CD4-positive, alpha-beta T cell (primary cell): ENCODE measurements at places on chromosomes 11 and 22.

- no peak for DNase-seq
These were observed 30.0 kb downstream of the MOV10L1 start for GRCh38 chr22:50119768-50120251.

DNA sequence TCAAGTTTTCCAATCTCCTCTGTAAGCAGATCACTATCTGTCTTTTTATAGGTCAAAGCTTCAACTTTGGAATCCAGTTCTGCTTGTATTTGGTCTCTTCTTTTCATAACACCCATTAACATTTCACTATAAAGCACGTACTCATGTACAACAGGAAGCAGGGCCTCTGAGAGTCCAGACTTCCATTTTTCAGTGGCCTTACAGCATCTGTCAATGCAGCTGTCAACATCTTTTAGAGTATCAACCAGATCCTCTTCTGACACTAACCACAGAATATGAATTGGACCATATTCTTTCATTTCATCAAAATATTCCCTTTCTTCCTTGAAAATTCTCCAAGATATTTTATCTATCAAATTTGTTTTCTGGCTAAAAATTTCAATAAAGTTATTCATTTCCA, 24.7 kb upstream of the SLN start:
- no peak for DNase-seq

DNA sequence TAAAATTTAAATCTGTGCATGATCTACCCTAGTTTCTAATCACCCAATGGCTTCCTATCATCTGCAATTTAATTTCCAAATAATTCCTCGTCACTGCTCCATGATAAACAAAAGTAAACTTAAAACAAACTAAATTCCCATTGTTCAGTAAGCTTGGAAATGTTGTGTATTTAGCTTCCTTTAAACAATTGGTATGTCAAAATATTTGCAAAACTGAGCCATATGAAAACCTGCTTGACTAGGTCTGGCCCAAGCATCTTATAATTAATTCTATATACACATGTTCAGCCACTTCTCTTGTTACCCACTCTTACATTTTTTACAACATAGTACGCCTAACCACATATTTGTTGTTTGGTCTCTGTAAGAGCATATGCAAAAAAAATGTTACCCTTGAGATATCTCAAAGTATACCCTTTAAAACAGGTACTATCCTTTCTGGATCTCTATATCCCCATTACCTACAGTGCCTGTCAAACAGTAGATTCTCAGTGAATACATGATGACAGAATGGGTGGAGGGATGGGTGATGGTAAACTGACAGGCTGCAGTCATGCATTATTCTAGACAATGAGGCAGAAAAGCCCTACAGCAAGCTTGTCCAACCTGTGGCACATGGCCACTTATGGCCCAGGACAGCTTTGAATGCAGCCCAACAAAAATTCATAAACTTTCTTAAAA, 1277.9 kb upstream of the TENM4 start:
- DNase-seq = no peak

DNA sequence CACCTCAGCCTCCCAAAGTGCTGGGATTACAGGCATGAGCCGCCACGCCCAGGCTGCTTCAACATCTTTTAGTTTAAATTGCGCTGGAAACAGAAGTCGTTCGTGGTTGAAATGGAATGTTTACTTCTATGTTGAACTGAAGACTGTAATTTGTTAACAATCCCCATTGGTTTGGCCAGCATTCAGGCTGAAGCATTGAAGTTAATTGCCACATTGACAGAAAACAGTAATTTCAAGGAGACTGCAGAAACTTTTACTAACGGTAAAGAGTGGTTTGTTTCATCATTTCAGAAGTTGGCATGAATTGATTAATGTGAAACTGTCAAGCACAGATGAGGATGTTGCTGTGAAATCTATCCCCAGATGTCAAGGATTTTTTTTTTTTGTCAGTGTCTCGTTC, 14.2 kb downstream of the AP5B1 start:
- DNase-seq = no peak

DNA sequence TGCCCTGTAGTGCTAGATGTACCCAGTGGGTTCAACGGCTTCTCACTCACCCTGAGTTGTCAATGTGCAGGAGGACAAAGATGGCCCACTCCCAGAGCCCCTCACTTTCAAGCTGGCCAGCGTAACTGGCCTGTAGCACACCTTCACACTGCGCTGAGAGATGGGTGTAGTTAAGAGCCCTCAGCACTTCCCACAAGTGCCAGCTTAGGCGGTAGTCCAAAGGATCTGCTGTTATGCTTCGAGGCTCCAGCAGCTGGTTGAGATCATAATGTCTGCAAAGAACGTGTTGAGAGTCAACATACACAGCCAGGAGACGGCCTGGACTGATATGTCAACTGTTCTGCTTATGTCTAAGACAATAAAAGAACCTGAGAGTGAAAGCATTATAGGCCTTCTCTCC, 14.7 kb upstream of the CHRNA10 start:
- no peak for DNase-seq

- DNase-seq = no peak
These were observed 80.6 kb upstream of the SYT13 start for GRCh38 chr11:45366619-45367190.

DNA sequence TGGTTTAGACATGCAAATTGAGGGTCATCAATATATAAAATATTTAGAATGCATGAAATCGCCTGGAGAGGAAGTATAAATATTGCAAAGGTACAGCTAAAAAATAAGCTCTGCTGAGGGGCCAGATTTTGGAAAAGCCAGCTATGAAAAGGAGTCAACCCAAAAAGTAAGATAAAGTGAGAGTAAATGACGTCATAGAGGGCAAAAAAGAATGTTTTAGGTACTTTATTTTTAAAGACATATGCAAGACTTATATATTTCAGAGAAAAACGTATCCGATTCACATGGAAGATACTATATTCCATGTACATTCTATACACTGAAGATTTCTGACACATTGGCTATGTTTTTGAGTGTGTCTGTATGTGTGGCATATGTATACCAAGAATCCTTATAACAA, 13.6 kb downstream of the GRM5 start:
- no peak for DNase-seq

DNA sequence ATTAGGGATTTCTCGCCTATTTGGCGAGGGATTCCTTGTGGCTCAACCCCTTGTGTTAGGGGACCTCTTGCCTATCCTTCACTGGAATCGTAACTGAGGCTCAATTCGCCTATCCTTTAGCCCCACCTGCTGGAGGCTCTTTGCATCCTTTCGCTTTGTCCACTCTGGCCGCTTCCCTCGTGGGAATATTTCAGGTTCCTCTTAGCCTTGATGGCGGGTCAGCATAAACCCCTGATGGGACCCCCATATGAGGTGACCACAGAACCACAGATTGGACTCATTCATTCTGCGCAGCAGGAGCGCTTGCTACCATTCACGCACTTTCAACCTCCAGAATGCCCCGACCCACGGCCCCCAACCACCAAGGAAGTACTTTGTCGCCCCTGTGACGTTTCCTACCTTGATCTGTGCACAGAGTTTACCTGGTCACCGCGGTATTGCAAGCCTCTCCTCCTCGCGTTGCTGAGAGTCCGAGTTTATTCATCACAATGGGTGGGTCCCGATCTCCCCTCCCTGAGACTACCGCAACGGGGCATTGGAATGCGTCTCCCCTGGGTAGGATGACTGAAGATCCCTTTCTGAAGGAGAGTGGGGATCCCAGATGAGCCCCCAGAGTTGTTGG, at the start of gene OR52N2:
OR52N2 (plus strand) TSS at position 425 of the 622 bp plus-strand sequence. CDS start 11,412 bp downstream, outside the sequence.
- peak; percentile 46 for DNase-seq

DNA sequence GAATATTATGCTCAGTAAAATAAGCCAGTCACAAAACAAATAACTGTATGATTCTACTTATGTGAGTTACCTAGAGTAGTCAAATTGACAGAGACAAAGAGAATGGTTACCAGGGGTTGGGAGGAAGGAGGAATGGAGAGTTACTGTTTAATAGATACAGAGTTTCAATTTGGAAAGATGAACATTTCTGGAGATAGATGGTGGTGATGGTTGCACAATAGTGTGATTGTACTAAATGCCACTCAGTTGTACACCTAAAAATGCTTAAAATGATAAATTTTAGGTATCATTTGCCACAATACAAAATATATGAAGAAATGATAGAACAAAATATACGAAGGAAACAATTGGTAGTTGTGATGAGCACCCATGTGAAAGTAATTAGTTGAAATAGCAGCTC, 43.4 kb downstream of the PDHX start:
- no peak for DNase-seq

DNA sequence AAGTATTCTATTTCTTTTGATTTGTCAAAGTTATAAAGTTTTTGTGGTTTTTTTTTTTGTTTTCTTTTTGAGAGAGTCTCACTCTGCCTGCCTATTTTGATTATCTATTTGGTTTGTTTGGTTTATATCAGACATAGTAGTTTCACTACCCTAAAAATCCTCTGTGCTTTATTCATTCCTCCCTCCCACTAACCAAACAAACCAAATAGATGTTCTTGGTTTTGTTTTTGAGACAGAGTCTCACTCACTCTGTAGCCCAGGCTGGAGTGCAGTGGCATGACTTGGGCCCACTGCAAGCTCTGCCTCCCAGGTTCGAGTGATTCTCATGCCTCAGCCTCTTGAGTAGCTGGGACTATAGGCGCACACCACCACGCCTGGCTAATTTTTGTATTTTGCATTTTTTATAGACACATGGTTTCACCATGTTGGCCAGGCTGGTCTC, 67.9 kb downstream of the ENTHD1 start:
- no peak for DNase-seq

DNA sequence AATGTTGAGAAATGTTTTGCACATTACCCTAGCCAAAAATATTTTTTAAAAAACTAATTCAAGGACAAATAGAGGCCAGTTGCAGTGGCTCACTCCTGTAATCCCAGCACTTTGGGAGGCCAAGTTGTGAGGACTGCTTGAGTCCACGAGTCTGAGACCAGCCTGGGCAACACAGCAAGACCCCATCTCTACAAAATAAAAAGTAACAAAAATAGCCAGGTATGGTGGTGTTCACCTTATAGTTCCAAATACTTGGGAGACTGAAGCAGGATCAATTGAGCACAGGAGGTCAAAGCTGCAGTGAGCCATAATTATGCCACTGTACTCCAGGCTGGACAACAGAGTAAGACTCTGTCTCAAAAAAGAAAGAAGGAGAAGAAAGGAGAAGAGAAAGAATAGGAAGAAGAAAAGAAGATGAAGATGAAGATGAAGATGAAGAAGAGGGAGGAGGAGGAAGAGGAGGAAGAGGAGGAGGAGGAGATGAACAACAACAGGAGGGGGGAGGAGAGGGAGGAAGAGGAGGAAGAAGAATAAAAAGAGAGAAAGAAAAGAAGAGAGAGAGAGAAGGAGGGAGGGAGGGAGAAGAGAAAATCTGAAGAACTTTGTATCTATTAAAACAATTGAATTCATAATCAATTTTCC, 136.5 kb downstream of the TTC28 start:
- no peak for DNase-seq

DNA sequence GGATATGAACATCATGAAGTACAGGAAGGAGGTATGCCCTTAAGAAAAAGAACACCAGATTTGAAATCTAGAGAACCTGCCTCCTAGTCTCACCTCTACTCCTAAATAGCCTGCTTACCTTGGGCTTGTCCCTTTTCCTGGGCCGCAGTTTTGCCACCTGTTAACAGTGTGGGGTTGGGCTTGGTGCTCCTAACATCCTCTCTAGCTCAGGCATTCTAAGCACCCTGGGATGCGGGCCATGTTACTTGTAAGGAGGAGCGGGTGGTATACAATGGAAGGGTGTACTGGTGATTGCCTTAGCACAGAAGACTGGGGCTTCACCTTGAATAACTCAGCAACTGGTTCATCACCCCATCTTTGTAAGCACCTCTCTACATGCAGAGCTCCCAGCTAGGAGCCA, 48.7 kb downstream of the TIMP3 start:
- DNase-seq = no peak

DNA sequence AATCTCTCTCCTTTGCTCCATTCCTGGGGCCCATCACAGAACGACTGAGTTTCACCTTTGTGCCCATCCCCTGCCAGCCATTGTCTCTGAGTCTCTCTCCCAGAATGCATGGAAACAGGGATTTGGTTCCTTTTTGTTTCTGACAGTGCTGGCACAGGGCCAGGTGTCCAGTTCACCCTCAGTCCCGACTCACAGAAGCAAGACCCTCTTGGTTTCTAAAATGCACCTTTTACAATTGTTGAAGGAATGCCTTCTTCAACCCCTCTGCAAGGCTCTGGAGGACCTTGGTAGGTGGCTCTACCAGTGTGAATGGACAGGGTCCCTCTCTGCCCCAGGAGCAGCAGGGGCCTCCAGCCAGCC, 5.1 kb upstream of the MYEOV start:
- DNase-seq = no peak

GRCh38 chr22:41512421-41513194, 31.7 kb downstream of the POLR3H start:
- DNase-seq = no peak

- DNase-seq = no peak
These were observed 6.3 kb upstream of the OSM start for GRCh38 chr22:30272781-30273601.

GRCh38 chr11:109132539-109132938, 289.5 kb upstream of the C11orf87 start:
- DNase-seq = no peak

GRCh38 chr11:65163684-65164083, 6.3 kb upstream of the SPDYC start:
- no peak for DNase-seq

GRCh38 chr11:73189315-73189714, 28.8 kb upstream of the P2RY2 start:
- no peak for DNase-seq

- DNase-seq = no peak
These were observed 71.0 kb upstream of the TP53I11 start for GRCh38 chr11:45021692-45022141.

DNA sequence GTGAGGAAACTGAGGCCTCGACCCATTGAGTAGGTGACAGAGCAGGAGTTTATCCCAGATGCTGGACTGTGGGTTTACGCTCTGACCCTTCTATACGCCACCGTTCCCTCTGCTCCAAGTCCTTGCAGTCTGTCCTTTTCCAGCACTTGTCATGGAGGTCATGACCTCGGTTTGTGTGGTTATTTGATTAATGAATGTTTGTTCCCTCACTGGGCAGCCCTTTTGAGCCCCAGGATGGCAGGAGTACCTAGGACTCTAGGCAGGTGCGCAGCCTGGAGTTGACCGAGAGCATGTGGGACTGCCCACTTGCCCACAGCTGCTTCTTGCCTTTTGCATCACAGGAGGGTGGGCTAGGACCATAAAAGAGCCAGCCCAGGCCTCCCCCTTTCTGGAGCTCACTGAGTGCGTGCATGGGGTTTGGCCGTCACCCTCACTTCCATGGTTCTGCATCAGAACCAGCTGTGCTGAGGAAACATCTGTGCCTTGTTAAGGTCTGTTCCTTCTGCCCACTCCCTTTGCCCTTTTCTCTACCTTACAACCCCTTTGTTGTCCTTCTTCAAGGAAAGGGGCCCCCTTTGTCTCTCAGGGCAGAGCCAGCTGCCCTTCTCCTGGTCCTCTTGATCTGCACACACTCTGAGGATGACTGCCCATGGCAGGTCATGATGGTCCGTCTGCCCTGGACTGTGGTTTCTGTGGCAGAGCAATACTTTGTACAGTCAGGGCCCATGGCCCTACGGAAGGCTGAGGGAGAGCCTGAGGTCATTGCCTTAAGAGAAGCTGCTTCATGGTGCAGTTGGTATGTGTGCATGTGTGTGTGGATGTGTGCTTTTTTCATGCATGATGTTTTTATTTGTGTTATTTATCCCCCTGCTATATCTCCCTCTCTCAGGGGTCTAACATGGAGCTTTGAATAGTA, 38.2 kb downstream of the BMAL1 start:
- no peak for DNase-seq
